ENCODE measurements at places on chromosomes 2 and 18. TPM values are rescaled to one million over a fixed set of nuclear protein-coding genes. Genes with fewer than 3 reads are reported as not detected.

The GATA6 gene
- total RNA-seq = not detected

DNA sequence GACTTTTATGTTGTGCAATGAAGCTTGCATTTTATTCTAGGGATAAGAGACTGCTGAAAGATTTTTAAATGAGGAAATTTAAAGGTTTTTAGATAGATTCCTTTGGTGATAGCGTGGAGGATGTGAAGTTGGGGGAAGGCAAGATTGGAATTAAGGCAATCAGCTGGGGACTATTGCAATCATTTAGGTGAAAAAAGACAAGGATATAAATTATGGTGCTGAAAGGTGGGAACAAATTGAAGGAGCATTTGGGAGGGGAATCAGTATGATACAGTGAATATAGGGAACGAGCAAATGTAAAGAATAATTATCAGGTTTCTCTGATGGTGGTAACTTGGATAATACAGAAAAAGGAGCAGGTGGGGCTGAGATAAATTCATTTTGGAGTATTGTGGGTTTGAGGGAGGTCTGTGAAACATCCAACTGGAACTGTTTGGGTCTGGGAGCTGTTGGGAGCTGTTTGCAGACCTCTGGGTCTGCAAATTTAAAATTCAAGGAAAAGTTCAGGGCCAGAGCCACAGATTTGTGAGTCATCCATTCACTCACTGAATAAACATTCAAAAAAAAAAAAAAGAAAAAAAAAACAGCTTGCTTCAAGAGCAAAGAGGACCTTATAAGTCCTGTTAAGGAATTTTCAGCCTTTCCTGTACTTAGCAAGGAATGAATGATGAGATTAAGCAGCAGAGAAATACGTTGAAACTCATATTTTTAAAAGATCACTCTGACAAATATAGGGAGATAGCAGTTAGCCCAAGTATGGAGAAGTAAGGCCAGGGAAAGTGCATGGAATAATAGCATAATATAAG is 257.5 kb upstream of the FN1 start:
- no peak for DNase-seq
- H3K27ac ChIP-seq = no peak overlapping the region
- no peaks in the 10 kb centered on the region for H3K4me1 ChIP-seq
- H3K36me3 ChIP-seq = no peaks in the 10 kb centered on the region
- peaks cover 12% of the 10 kb centered on the region for H3K27me3 ChIP-seq

DNA sequence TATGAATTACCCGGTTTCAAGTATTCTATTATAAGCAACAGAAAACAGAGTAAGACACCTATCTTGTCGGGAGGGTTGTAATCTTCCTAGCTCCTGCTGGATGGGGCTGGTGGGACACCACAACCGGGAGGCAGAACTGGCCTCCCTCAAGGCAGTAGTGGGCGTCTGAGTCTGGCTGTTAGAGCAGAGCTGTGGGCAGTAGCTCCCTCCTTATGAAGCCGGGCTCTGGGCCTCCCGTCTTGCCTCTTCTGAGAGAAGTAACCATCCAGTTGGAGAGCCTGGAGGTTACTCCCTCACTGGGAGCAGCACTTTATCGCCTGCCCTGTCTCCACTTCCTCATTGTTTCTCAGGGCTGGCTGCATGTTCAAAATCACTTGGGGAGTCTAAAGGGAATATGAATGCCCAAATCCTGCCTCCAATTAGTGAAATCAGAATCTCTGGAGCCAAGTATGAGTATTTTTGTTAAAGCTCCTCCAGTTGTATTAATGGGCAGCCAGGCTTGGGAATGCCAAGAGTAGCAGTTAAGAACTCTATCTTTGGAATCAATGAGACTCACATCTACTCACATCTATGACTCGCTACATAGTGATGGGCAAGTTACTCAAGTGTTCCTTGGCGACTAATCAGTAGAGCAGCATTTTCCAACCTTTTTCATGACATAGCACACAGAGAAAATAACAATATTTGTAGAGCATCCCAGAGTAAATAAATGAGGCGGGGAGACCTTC is 27.3 kb upstream of the NRP2 start:
- H3K27ac ChIP-seq = no peak overlapping the region
- no peak overlapping the region for H3K4me3 ChIP-seq
- DNase-seq = no peak
- peaks cover 23% of the 10 kb centered on the region for H3K27me3 ChIP-seq

DNA sequence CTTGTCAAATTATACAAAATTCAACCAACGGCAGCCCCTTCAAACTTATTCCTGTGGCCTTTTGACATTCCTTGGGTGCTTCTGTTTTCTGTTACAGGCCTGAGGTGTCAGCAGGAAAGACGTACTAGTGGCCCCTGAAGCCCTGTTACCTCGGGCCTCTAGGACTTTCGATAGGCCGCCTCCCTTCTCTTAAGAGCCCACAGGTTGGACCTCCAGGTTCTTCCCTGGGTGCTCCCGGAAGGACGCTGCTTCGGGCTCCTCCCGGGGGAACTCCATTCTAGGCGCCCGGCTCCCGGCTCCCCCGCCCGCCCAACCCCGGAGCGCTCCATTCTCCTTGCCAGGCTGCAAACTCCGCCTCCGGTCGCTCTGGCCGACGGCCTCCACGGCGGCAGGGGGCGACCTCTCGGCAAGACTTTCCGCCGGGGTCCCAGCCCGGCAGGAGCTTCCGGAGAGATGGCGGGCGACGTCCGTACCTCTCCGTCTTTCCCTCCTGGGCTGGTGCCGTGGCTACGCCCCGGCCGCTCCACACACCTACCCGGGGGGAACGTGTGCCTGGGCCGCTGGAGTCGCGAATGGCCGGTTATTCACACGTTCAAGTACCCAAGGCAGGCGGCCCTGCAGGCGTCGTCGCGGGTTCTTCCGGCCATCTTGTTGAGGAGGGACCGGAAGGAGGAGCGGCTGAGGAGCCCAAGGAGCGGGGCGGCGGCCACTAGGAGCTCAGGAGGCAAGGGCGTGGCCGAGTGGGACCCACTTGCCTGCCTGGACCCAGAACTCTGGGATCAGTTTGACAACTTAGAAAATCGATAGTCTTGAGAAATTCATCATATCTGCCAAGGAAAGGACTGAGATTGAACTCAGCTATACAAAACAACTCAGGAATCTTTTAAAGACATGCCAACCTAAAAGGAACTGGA is 27.5 kb downstream of the BOLA3 start:
- H3K36me3 ChIP-seq = peaks cover 3% of the 10 kb centered on the region

GRCh38 chr2:44705356-44705755 is 236.1 kb upstream of the SIX3 start:
- H3K36me3 ChIP-seq = peaks cover 2% of the 10 kb centered on the region
- peaks cover 38% of the 10 kb centered on the region for H3K4me1 ChIP-seq
- H3K27me3 ChIP-seq = no peaks in the 10 kb centered on the region
- H3K4me3 ChIP-seq = no peak overlapping the region
- no peak overlapping the region for H3K27ac ChIP-seq
- no peak for DNase-seq

DNA sequence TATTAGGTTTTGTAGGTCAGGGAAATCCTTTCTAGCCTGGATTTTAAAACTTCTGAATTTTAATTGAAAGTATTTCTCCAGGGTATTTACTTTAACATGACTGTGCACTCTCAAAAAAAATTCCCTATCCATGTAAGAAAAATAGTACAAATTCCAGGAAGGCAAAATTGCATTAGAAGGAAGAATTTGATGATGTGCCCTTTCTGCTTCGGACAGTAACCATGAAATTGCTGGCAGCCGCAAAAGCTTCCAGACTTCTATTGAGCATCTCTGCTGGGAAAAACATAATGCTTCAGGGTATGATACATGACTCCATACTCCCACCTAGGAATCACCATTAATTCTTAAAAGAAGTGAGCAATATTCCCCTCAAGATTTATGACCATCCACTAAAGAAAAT is 17.2 kb upstream of the KLF7 start:
- H3K36me3 ChIP-seq = peaks cover 3% of the 10 kb centered on the region
- no peak for DNase-seq
- H3K27ac ChIP-seq = no peak overlapping the region
- no peak overlapping the region for H3K4me3 ChIP-seq
- peaks cover 2% of the 10 kb centered on the region for H3K27me3 ChIP-seq

GRCh38 chr2:175621821-175622220 is 380.2 kb downstream of the LNPK start:
- H3K36me3 ChIP-seq = no peaks in the 10 kb centered on the region
- no peak for DNase-seq
- H3K4me3 ChIP-seq = no peak overlapping the region

DNA sequence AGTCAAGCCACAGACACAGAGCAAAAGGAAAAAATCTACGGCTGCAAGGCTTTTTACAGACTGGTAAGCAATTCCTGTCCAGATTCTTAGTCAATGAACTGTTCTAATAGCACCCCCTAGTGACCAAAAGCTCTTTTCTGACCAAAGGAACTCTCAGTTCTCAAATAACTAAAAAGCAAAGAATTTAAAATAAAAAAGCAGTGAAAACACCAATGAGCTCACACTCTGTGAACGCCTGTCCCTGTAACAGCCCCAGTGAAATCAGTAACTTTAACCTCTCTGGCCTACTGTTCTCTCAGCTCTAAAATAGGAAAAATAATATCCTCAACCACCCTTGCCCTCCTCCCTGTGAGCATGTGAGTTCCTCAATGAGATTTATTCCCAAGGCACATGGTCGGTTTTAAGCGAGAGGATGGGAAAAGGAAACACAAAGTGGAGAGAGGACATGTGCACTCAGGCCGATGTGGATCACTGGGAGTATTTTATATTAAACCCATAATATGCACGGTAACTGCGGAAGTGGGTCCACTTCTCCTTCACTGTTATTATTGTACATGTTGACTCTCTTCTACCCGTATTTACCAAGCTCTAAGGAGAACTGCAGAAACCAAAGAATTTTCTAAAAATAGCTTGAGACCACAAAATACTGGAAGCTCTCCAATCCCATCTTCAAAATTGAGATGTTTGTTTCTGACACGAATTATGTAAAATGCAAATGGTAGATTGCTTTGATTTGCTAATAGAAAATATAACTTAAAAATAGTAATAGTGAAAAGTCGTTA is 128.5 kb downstream of the STK39 start:
- H3K4me3 ChIP-seq = no peak overlapping the region
- H3K27ac ChIP-seq = no peak overlapping the region
- H3K36me3 ChIP-seq = peaks cover 16% of the 10 kb centered on the region

DNA sequence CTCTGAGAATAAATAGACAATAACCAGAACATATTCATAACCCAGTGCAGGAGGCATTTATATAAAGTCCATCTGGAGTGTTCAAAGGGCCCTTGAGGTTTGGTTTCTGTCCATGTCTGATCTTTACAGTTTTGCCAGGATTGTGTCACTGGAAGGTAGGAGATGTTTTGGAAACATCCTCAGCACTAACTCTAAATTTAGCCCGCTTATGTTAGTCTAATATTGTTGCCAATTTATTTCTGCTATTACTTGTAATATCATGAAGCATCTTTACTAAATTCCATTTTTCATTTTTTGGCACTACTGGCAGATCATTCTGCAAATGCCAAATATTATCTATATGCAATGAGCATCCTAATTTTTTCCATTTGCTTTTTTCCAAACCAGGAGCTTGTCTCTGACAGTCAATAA is 22.4 kb upstream of the REV1 start:
- H3K4me3 ChIP-seq = no peak overlapping the region
- H3K27me3 ChIP-seq = peaks cover 4% of the 10 kb centered on the region
- H3K4me1 ChIP-seq = no peaks in the 10 kb centered on the region
- H3K27ac ChIP-seq = no peak overlapping the region
- DNase-seq = no peak
- H3K36me3 ChIP-seq = no peaks in the 10 kb centered on the region

DNA sequence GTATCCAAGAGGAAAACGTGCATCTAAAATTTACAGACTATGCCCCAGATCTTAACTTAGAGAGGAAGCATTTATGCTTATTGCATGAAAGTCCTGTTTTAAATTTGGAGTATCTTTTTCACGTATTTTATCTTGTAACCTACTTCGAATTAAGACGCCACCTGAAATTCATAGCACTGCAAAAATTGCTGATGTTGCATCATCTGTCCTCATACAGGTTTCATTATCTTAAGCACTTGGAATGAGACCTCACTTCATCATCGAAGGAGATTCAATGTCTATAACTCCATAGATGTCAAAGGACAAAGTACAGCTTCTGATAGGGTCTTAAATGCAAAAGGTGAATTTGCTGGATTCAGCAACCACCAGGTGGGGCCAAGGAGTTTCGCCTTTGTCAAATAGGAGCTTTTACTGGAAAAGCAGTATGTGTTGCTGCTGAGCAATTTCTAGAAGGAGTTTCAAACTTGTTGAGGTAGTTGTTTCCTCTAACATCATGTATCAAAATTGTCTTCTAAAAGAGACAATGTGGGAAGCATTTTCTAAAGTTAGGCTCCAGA is 106.4 kb upstream of the CCDC85A start:
- H3K27ac ChIP-seq = no peak overlapping the region
- DNase-seq = no peak
- H3K4me1 ChIP-seq = no peaks in the 10 kb centered on the region
- no peaks in the 10 kb centered on the region for H3K27me3 ChIP-seq

DNA sequence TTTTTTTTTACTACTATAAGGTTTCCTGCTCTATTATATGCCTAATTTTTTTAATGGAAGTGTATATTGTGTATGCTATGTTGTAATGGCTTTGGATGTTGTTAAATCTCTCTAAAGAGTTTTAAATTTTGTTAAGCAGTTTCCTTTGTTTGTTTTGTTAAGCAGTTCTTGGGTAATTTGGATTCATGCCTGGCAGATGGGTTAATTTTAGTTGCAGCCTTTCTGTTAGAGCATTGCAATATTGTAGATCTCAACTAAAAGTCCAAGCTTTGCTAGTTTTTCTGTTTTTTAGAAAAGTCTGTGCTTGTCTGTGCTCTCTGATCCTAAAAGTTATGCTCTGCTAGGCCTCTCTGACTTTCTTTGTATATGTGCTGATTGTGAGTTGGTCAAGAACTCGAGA is 1229.0 kb upstream of the NRXN1 start:
- H3K36me3 ChIP-seq = no peaks in the 10 kb centered on the region
- no peaks in the 10 kb centered on the region for H3K27me3 ChIP-seq
- DNase-seq = no peak
- no peak overlapping the region for H3K4me3 ChIP-seq
- H3K4me1 ChIP-seq = no peaks in the 10 kb centered on the region
- H3K27ac ChIP-seq = no peak overlapping the region

GRCh38 chr18:5895876-5896740 is 786 bp upstream of the TMEM200C start:
- peaks cover 58% of the 10 kb centered on the region for H3K27me3 ChIP-seq
- H3K4me1 ChIP-seq = peaks cover 21% of the 10 kb centered on the region
- H3K36me3 ChIP-seq = no peaks in the 10 kb centered on the region
- peak; percentile 15 for DNase-seq
- no peak overlapping the region for H3K27ac ChIP-seq
- H3K4me3 ChIP-seq = peak overlapping the region; percentile 25
